ENCODE measurements at places on chromosomes 11 and 22.

DNA sequence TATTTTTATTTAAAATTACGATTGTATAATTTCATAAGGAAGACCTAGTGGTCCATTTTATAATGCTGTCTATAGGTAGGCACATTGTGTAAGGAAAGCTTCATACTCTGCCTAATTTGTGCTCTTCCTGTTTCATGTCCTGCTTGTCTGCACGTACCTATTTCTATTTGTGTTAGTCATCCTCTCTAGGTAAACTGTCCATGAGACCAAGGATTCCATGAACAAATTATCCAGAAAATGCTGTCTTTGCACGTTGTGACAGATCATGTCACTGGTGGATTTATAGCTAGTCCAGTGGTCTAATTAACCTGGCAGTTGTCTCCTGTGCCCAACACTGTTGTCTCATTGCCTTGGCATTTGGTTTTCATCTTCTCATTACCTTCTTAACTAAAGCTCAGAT is 44.7 kb downstream of the DNAJC24 start:
- ATAC-seq, result no peak

DNA sequence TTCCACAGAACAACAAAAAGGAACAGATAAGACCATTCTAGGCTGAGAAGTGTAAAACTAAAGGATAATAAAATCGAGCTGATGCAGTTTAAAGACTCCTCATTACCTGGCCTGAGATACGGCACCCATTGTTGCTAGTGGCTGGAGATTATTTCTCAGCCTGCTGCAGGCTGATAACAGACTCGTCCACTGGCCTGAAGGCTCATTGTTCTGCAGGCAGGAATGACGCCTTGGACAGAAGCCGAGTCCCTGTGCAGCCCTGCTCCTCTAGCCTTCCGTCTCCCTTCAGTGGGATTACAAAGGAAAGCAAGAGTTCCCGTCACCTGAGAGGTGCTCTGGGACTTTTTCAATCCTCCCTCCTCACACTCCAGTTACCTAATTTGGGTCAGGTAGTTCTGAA is 1065.3 kb downstream of the OPCML start:
- ATAC-seq, result no peak

DNA sequence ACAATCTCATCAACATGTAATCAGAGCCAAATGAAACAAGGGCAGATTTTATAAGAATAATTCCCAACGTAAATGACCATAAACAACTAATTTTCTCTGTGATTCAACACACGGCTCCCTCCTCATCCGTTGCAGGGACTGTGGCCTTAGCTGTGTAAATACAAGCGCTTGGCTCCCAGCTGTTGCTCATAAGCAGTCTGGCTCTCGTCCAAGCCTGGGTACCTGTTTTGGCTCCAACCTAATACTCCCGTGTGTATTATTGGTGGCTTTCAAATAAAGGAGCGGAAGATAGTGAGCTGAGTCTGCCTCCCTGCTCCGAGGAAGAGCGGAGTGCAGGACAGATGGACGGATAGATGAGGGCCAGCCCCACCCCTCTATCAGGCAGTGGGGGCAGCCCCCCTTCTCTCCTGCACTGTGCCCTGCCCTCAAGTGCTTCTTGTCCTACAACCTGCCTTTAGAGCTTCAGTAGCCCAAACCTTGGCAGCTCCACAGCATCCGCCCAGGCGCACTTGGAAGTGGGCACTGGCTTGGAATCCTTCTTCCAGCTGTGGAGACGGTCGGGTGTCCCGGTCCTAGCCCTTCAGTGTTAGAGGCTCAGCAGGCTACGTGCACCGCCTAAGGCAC is 670.9 kb downstream of the BRD1 start:
- ATAC-seq, result no peak

DNA sequence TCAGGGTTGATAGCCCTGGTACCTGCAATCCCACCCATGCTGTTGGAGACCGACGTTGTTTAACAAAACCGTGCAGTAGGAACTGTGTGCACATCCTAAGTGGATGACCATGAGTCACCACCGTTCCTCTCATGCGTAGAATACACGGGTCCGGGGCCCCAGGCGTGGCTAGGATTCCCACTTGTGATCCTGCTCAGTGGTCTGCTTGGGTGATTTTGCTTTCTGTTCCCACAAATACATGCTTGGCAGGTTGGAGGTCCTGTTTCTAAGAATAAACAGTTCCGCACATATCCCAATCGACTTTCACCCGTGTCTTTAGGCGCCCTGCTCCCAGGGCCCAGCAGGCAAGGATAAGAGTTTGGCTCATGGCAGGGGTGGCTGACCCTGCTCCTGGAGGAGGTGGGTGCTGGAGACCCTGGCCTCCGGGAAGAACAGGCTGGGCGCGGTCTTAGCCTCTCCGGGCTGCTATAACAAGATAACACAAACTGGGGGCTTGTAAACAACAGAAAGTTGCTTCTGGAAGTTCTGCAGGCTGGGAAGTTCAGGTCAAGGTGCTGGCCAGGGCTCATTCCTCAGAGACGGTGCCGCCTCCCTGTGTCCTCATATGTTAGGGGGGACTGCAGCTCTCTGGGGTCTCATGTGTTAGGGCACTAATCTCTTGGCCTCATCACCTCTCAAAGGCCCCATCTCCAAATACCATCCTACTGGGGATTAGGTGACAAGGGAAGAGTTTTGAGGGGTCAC is 1028.3 kb downstream of the BRD1 start:
- no peak for ATAC-seq

DNA sequence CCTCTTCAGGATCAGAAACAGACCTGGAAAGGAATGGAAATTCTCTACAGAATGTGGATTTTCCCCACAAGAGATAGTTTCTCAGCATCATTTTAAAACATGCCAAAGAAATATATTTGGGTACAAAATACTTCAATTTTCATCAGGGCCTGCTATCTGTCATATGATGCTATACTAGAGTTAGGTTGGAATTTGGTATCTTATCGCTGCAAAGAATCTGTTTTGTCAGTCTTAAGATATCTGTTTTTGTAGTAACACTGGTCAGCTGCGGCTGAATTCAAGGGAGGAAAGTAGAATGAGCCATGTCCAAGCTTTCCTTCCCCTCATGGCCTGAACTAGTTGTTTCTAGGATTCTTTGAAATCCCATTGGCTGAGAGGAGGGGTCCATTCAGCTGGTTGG is 806.4 kb downstream of the KCNA4 start:
- no peak for ATAC-seq

DNA sequence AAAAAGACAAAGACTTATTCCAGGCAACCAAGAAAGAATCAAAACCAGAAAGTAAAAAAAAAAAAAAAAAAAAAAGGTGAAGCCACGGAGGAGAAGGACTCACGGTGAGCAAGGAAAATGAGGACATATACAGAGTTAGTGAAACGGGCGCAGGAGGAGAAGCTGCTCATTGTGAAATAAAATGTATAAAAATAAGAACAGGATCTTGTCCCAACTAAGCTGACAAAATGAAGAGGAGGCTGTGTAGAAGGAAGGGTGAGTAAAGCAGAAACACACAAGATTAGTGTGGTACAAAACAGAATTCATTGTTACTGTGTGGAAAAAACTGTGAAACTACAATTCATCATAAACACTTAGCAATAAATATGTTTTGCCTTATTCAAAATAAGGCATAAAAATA is 7.6 kb downstream of the IL17REL start:
- ATAC-seq, result no peak

- no peak for ATAC-seq
These were observed 48.9 kb downstream of the TPBGL start for GRCh38 chr11:75289511-75289760.

DNA sequence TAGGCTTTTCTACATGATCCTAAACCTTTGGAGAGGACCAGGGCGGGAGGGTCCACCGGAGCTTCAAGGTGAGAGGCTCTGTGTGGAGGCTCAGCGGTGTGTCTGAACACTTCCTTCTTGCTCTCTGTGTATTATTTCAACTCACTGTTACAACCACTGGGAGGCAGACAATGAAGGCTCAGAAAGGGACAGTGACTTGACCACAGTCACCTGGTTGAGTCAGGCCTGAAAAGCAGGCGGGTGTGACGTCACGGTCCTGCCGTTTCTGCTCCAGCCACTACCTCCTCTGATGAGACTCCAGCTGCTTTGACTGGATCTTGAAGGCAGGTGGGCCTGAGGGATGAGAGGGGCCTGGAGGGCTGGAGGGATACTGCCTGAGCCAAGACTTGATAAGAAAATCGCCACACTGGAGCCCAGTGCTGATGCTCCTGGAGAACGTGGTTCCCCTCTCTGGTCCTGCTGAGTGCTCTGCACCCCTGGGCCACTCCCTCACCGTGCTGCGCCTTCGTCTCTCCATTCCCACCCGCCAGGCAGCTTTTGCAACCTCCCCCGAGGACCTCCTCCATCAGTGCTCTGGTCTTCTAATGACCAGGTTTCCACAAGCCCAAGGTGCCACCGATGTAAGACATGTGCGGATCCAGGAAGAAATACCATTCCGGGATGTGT is 27.9 kb downstream of the KCNC1 start:
- ATAC-seq, result no peak

- ATAC-seq, result no peak
These were observed 12.8 kb downstream of the CXCR5 start for GRCh38 chr11:118896472-118896913.

DNA sequence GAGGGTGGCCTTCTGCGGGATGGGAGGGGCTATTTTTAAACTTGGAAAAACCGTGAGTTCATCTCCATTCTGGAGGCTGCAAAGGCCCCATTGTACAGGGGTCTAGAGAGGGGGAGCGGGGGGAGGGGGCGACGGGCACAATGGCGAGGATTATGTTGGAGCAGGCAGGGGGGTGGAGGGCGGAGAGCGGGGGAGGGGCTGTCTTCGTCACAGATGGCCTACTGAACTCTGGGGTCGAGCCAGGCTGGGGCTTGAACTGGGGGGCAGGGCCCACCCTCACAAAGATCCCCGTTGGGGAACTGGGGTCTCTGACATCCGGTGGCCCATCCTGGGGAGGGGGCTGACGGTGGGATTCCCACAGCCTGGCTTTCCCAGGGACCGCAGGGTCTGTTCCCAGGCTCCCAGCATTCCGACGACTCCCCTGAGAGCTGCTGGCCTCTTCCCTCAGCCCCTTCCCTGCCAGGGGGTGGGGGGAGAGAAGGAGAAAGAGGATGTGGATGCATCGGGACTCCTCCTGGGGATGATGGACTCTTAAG is 3.4 kb upstream of the MCAM start:
- ATAC-seq, result peak; percentile 1

GRCh38 chr22:27723158-27723557 is 78.4 kb downstream of the MN1 start:
- no peak for ATAC-seq

- ATAC-seq, result no peak
These were observed 461.5 kb downstream of the MN1 start for GRCh38 chr22:27340047-27340446.

GRCh38 chr11:7514099-7514591 is 346 bp downstream of the PPFIBP2 start:
- ATAC-seq, result peak; percentile 6

- ATAC-seq, result no peak
These were observed 107.7 kb downstream of the CEP164 start for GRCh38 chr11:117435326-117435725.

DNA sequence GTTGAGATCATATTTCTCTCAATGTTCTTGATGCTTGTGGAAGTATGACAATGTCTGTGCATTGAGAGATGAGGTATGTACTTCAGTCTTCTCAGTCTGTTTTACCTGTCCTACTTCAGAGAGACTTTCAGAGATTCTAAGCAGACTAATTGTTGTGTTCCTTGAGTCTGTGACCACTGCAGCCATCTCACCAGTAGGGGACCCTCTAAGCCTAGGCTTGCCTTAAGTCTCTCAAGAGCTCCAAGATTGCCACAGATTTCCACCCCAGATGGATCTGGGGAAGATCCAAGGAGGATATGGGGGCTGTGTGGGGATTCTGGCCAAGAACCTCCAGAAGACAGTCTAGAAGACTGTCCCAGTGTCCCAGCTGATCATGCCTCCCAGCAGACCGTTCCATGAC is 179.9 kb upstream of the PLET1 start:
- no peak for ATAC-seq

DNA sequence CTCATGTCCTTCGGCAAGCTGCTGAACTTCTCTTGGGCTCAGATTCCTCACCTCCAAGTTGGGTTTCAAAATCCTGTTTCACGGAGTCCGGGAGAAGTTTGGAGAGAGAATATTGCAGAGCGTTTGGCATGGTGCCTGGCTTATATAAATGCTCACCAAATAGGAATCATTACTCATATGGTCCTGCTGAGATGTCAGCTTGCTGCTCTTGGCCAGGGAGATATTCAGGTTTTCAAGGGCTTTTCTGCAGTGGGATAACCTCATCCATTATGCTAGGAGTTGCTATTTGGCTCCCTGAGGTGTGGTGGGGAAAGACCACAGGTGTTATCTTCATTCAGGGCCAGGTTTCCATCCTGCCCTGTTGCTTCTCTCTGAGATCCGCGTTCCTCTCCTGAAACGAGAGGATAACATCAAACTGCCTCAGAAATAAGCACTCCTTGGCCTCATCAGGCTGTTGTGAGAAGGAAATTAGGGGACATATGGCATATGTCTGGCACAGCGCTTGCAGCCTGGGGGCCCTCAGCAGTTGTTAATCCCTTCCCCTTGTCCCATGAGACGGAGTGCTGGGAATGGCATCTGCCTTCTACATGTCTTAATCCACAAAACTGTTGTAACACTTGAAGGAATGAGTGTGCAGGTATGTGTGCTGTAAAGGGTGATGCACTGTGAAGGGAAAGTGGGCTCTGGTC is 29.9 kb upstream of the ACER3 start:
- ATAC-seq, result no peak

- no peak for ATAC-seq
These were observed 21.1 kb upstream of the XBP1 start for GRCh38 chr22:28821452-28821851.
